Amniotic stem cell (primary cell): ENCODE measurements at places on chromosomes 1 and 21.

- DNase-seq = no peak
These were observed 93.1 kb downstream of the VAV3 start for GRCh38 chr1:107871687-107872395.

- DNase-seq = no peak
These were observed 1290.7 kb upstream of the ADGRL2 start for GRCh38 chr1:80509965-80510522.

DNA sequence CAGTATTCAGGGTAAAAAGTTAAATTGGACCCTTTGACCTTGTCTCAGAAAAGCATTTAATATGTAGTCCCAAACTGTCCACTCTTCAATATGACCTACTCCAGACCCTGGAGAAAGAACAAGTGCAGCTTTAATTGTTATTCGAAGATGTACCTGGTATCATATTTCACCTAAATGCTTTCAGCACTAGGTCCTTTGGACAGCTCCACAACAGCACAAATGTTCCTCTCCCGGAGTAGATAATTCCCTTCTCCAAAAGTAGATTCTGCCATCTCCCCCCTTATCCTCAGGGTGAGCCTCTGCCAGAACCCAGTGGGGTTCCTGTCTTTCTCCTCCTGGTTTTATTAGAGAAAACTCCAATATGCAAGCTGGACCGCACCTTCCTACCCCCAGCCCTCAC lies 104.5 kb upstream of the AJAP1 start:
- no peak for DNase-seq

- no peak for DNase-seq
These were observed 17.0 kb downstream of the KDM5B start for GRCh38 chr1:202791077-202791747.

DNA sequence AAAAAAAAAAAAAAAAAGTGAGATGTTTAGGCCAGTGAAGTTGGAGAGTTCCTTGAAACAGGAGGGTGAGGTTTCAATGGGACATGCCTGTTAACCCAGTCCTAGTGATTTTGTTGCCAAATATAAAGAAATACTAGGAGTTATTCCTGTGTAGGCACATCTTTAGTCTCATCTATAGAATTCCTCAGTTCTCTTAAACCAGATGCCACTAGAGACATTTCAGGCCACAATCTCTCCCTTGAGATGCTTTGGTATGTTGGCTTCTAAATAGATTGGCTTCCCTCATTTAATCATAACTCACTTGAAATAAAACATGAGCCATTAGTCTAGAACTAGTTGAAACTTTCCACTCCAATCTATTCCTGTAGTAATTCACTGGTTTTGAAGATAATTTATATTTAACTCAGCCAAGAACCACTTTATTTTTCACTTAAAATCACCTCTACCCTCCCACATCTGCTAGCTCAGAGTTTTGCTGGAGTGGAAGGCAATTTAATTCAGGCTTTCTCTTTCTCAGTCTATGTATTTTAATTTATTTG lies 29.8 kb downstream of the GPR137B start:
- no peak for DNase-seq

DNA sequence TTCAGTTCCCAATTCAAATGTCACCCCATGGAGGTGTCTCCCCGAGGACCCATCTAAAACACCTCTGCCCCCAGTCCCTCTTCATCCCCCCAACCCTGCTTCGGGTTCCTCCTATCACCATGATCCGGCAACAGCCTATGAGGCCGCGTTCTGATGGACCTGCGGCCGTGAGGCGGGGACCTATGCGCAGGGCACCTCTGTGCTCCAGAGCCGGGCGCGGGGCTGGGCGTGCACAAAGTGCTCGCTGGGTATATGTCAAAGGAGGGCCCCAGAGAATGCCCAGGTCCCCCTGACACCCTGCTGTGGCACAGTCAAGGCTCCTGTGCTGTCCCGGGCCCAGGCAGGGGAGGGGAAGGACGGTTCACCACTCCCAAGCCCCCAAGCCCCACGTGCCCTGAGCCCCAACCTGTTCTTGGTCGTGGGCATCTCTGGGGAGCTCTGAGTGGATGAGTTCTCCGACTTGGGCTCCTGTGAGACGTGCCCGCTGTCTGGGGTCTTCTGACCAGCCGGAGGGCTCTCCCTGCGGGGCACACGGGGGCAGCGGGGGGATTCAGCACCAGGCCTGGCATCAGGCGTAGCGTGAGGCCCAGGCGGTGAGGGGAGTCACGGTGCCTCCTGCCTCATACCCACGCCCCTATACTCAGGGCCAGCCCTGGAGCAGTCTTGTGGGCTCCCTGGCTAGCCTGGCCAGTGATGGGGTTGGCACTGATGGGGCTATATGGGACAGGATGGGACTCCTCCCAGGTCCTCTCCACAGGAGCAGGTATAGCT lies 67.7 kb downstream of the RAP1GAP start:
- DNase-seq = no peak

GRCh38 chr1:17719874-17720273 lies 35.3 kb upstream of the ACTL8 start:
- no peak for DNase-seq
